ENCODE measurements at places on chromosomes 5 and 9.

DNA sequence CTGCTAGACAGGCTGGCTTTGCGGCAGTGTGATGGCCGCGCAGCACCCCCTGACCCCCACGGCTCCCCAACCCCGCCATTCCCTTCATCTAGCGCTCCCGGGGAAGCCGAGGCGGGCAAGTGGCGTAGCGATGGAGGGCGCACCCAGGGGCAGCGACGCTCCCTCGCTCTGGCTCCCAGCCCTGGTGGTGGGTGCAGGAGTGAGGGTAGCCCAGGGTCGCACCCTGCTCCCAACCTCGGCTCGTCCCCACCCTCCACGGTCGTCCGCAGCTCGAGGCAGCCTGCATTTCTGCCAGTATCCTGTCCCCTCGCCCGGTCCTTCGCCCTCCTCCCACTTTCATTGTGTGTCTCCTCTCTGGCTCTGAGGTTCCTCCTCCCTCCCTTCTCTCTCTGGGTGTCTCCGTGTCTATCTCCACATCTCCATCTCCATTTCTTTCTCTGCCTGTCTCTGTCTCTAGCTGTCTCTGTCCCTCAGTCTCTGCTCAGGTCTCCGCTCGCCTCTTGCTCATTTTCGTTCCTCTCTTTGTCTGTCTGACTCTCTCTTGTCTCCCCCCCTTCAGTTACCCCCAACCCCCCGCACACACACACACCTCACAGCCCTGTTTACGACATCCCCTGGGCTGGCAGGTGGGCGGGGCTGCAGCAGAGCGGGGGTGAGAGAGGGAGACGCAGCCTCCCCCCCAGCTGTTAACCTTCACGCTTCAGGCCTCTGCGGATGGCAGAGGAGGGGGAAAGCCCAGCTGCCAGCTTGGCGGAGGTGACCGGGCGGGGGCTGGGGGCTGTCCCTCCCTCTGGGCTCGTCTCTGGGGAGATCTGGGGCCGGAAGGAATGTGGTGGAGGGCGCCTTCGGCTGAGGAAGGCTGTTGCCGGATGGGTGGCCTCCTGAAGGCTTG lies 48.7 kb upstream of the PSD2 start:
- no peak for DNase-seq

DNA sequence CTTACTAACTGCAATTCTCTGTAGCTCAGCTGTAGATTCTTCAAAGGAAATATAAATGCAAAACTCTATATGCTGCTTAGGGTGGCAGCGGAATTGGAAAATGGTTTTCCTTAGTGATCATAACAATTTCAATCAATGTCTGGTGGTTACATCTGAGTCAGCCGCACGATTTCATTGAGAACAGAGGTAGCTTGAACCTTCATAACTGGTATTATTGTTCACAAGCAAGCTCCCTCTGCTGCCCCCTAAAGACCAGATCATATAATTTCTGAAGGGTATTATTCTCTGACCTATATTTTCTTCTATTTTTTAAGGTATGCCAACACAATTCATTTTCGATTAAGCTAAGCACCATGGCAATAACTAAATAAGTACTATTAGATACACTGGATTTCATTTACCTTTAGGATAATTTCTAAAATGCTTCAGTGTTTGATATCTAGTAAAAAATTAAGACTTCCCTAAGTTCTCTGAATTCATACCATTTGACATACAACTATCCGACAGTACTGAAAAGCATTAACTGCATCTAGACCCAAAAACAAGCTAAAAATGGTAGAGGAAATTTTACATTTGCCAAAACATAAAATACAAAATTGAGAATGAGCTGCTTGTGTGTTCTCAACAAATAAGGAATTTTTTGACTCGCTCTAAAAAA lies 181.1 kb upstream of the SPEF2 start:
- DNase-seq = no peak

GRCh38 chr5:93150311-93151012 lies 430.6 kb downstream of the NR2F1-AS1 start:
- DNase-seq = no peak

DNA sequence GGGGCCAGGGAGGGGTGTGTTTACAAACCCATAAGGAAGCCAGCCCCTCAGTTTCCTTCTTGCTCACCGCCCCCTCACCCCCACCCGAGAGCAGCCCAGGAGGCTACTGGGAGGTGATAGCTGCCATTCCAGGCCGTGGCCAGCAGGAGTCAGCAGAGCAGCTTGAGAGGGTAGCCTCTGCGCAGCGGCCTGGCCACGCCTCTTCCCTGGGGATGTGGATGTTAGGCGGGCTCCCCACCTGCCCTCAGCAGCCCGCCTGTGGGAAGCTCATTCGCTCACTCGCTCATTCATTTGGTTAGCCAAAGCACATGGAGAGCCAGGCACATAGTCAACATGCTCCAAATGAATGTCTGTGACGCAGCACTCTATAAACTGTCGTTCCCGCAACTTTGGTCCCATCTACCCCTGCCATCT lies 6.1 kb upstream of the DPM2 start:
- DNase-seq = no peak

DNA sequence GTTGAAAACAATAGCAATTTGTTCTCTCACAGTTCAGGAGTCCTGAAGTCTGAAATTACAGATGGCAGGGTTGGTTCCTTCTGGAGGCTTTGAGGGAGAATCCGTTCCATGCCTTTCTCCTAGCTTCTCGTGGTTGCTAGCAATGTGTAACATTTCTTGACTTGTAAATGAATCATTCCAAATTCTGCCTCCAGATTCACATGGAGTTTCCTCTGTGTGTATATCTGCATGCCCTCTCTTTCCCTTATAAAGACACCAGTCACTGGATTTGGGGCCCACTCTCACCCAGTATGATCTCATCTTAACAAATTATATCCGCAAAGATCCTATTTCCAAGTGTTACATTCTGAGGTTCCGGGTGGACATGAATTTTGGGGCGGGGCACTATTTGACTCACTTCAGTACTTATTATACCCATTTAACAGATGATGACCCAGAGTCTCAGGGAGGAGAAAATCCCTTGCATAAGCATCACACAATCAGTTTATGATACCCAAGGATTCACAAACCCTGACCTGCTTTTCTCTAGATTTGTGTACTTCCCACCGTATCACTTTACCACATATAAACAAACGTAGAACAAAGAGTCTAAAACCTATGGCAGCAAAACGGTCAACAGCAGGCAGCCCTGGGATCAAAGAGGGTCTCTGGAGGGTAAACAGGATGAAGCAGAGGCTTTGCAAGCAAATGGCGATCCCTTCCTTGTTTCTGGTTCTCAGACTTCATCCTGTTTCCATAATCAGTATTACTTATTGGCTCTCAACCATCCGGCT lies 93.7 kb downstream of the C9orf152 start:
- no peak for DNase-seq

Data from cortex of kidney (tissue), 1 donor.